Immature natural killer cell (primary cell): ENCODE measurements at places on chromosomes 16 and 17. TPM values are rescaled to one million over a fixed set of nuclear protein-coding genes. Genes with fewer than 3 reads are reported as not detected.

GRCh38 chr16:14337303-14338191 lies 266.4 kb downstream of the MRTFB start:
- no peaks in the 10 kb centered on the region for H3K27me3 ChIP-seq
- H3K27ac ChIP-seq = no peak overlapping the region
- no peak overlapping the region for H3K4me3 ChIP-seq
- no peak for DNase-seq
- H3K36me3 ChIP-seq = no peaks in the 10 kb centered on the region

Gene ZNF785
- 3.3 TPM for polyA plus RNA-seq

Gene DNAJA3
- polyA plus RNA-seq = 38.7 TPM

DNA sequence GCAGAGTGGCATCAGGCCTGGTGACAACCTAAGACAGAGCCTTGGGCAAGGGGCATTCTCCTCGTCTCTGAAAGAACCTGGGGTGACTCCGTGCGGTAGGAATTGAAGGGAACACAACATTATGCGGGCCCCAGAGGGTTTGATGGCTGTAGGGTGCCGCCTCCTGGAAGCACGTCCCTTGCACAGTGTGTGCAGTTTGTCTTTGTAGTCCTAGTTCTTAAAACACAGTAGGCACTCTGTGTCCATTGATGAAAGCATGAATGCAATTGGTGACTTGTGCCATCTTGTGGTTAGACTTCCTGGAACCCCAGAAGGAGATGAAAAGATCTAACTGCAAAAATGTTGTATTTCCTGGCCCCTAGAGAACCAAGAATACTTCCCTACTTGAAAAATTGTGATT lies 279.8 kb downstream of the UTP18 start:
- H3K4me1 ChIP-seq = no peaks in the 10 kb centered on the region
- H3K4me3 ChIP-seq = no peak overlapping the region
- H3K36me3 ChIP-seq = no peaks in the 10 kb centered on the region
- no peak for DNase-seq
- H3K27ac ChIP-seq = no peak overlapping the region
- no peaks in the 10 kb centered on the region for H3K27me3 ChIP-seq

DNA sequence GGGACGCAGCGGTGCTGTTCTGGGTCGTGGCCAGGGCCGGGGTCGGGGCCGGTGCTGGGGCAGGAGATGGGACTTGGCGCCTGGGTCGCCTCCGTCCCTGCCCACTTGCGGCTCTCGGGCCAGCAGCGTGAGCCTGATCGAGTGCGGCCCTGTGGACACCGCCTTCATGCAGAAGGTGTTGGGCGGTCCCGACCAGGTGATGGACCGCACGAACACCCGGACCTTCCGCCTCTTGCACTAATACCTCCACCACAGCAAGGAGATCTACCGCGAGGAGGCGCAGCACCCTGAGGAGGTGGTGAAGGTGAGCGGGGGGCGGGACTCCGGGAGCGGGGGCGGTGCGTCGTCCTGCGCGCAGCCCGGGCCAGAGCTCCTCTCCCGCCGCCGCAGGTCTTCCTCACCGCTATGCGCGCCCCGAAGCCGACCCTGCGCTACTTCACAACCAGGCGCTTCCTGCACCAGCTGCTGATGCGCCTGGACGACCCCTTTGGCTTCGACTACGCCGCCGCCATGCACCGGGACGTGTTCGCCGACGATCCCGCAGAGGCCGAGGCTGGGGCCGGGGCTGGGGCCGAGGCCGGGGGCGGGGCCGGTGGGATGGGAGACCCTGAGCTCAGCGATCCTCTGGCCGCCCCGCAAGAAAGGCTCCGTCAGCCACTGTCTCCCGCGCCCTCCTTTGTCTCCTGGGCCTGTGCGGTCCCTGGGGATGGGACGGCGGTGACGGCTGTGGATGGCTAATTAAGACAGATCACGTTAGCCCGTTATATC lies 4.5 kb upstream of the HSD17B1 start:
- H3K27ac ChIP-seq = no peak overlapping the region
- H3K4me1 ChIP-seq = peaks cover 13% of the 10 kb centered on the region
- H3K27me3 ChIP-seq = no peaks in the 10 kb centered on the region

Gene C16orf89
- polyA plus RNA-seq = not detected

GRCh38 chr16:20850981-20851380 lies 44.7 kb downstream of the REXO5 start:
- H3K4me1 ChIP-seq = peaks cover 3% of the 10 kb centered on the region
- no peak overlapping the region for H3K4me3 ChIP-seq
- H3K36me3 ChIP-seq = peaks cover 4% of the 10 kb centered on the region
- H3K27ac ChIP-seq = no peak overlapping the region

GRCh38 chr17:82794781-82795482 lies 43.1 kb downstream of the TBCD start:
- H3K36me3 ChIP-seq = no peaks in the 10 kb centered on the region
- no peak for DNase-seq
- H3K27me3 ChIP-seq = peaks cover 4% of the 10 kb centered on the region
- H3K4me3 ChIP-seq = no peak overlapping the region

GRCh38 chr16:87176735-87177134 lies 140.5 kb downstream of the C16orf95 start:
- H3K4me3 ChIP-seq = no peak overlapping the region
- peaks cover 5% of the 10 kb centered on the region for H3K27me3 ChIP-seq
- no peak overlapping the region for H3K27ac ChIP-seq
- H3K36me3 ChIP-seq = no peaks in the 10 kb centered on the region
- no peaks in the 10 kb centered on the region for H3K4me1 ChIP-seq

- no peaks in the 10 kb centered on the region for H3K36me3 ChIP-seq
- H3K4me1 ChIP-seq = no peaks in the 10 kb centered on the region
- no peak for DNase-seq
- no peak overlapping the region for H3K27ac ChIP-seq
Observed at GRCh38 chr17:74446551-74447500, 14.9 kb downstream of the GPRC5C start.

- no peak for DNase-seq
- H3K4me1 ChIP-seq = no peaks in the 10 kb centered on the region
- no peak overlapping the region for H3K27ac ChIP-seq
- peaks cover 2% of the 10 kb centered on the region for H3K27me3 ChIP-seq
Observed at GRCh38 chr16:76913046-76913445, 277.9 kb upstream of the MON1B start.

DNA sequence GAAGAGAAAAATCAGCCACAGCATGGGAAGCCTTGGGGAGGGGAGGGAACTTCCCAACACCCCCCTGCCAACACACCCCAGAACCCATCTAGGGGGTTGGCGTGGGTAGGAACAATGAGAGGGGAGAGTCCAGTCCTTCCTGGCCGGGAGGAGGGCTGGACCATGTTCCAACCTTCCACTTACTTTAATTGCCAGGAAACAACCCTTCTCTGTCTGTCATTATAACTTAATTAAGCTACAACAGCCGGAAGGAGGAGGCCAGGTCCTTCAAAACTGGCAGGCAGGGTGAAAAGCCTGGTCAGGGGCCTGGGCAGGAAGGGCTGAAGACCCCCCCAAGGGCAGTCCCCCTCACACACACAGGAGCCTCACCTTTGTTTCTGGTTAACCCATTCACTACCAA lies 447.0 kb downstream of the SOX9 start:
- no peak overlapping the region for H3K27ac ChIP-seq
- no peak for DNase-seq
- H3K27me3 ChIP-seq = peaks cover 3% of the 10 kb centered on the region
- H3K4me3 ChIP-seq = no peak overlapping the region

- no peaks in the 10 kb centered on the region for H3K36me3 ChIP-seq
- H3K4me1 ChIP-seq = no peaks in the 10 kb centered on the region
- peaks cover 8% of the 10 kb centered on the region for H3K27me3 ChIP-seq
- no peak overlapping the region for H3K4me3 ChIP-seq
- no peak for DNase-seq
Observed at GRCh38 chr16:50956637-50957036, 194.4 kb downstream of the SALL1 start.

DNA sequence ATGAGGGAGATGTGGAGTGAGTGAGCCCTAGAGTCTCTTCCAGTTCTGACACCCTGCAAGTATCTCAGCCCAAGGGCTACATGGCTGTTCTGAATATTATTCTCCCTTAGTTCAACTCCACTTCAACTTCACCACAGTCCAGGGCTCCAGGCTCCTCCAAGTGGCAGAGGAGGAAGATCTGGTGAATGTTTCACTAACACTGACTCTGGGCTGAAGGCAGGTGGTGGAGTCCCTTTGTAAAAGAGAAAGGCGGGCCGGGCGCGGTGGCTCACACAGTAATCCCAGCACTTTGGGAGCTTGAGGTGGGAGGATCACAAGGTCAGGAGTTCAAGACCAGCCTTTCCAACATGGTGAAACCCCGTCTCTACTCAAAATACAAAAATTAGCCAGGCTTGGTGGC lies 13.6 kb downstream of the CCDC92B start:
- H3K4me3 ChIP-seq = no peak overlapping the region
- no peaks in the 10 kb centered on the region for H3K4me1 ChIP-seq

GRCh38 chr16:87264634-87265033 lies 52.6 kb downstream of the C16orf95 start:
- no peaks in the 10 kb centered on the region for H3K4me1 ChIP-seq
- peaks cover 2% of the 10 kb centered on the region for H3K27me3 ChIP-seq
- no peaks in the 10 kb centered on the region for H3K36me3 ChIP-seq
- H3K27ac ChIP-seq = no peak overlapping the region

- H3K4me3 ChIP-seq = no peak overlapping the region
- no peaks in the 10 kb centered on the region for H3K36me3 ChIP-seq
- H3K4me1 ChIP-seq = no peaks in the 10 kb centered on the region
- peaks cover 7% of the 10 kb centered on the region for H3K27me3 ChIP-seq
Observed at GRCh38 chr16:71344315-71344905, 14.1 kb upstream of the CALB2 start.

DNA sequence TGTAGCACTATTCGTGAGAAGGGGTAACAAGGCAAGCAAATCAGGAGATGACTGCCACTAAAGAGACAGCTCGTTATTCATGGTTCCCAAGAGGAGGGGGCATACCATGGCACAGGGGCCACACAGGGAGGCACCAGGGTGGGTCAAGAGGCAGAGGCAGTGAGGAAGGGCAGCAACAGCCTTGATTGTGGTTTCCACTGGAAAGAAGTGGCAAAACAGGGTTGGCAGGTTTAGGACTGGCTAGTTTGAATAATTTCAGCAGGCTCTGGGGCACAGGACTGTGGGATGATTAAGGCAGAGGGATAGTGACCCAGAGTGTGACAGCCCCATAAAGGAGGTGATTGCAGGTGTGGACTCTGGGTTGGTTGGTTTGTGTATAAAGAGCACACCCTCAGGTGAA lies 188.9 kb downstream of the CBLN1 start:
- no peak overlapping the region for H3K27ac ChIP-seq
- H3K4me1 ChIP-seq = no peaks in the 10 kb centered on the region
- no peaks in the 10 kb centered on the region for H3K36me3 ChIP-seq
- H3K27me3 ChIP-seq = peaks cover 2% of the 10 kb centered on the region
- no peak for DNase-seq

DNA sequence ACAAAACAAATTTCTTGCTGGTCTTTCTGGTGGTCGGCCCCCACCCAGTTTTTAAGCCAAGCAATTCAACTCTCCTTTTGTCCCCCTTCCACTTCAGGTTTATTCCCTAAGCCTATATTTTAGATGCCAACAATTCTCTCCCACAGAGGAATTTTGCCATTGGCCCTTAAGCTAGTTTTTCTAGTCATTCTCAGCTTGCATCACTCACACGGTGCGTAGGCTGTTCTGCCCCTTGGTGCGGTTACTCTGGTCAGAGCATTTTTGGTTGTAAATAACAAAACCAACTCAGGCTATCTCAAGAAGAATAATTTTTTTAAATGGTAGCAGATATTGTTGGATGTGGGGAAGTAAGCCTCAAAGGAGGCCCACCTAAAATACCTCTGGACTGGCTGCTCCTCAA lies 33.7 kb upstream of the DYNLL2 start:
- H3K4me1 ChIP-seq = peaks cover 17% of the 10 kb centered on the region
- H3K4me3 ChIP-seq = no peak overlapping the region
- DNase-seq = no peak
- peaks cover 2% of the 10 kb centered on the region for H3K27me3 ChIP-seq

Gene PGP
- polyA plus RNA-seq = 10.4 TPM

Gene TOM1L1
- polyA plus RNA-seq = not detected

- DNase-seq = no peak
- H3K27ac ChIP-seq = peak overlapping the region; percentile 34
- H3K27me3 ChIP-seq = peaks cover 15% of the 10 kb centered on the region
- H3K4me3 ChIP-seq = no peak overlapping the region
- peaks cover 4% of the 10 kb centered on the region for H3K36me3 ChIP-seq
Observed at GRCh38 chr17:80696456-80696855, 151.8 kb downstream of the RPTOR start.

Gene TBC1D3B
- polyA plus RNA-seq = not detected

Gene NPIPA2
- polyA plus RNA-seq = not detected

DNA sequence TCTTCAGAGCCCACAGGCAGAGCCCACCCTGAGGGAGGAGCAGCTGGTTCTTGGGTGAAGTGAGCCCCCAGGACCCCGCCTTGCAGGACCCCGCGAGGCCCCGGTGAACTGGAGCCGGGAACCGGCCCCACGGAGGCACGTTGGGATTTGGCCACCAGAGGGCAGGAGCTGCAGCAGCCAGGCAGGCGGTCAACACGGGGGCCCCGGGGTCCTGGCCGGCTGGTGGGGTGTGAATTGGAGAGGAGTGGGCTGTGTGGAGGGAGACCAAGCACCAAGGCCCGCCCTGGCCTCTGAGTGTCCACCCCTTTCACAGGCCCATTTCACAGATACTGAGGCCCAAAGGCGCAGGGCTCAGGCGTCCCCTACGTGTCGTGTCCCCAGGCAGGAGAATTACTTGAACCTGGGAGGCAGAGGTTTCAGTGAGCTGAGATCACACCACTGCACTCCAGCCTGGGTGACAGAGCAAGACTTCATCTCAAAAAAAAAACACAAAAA lies 2.2 kb downstream of the DPEP1 start:
- peak; percentile 23 for DNase-seq
- peaks cover 4% of the 10 kb centered on the region for H3K27me3 ChIP-seq
- H3K36me3 ChIP-seq = no peaks in the 10 kb centered on the region
- H3K27ac ChIP-seq = no peak overlapping the region
- H3K4me3 ChIP-seq = no peak overlapping the region

- H3K27me3 ChIP-seq = peaks cover 16% of the 10 kb centered on the region
- H3K4me3 ChIP-seq = peak overlapping the region; percentile 54
- H3K27ac ChIP-seq = no peak overlapping the region
- DNase-seq = no peak
- H3K4me1 ChIP-seq = peaks cover 20% of the 10 kb centered on the region
- no peaks in the 10 kb centered on the region for H3K36me3 ChIP-seq
Observed at GRCh38 chr17:1606352-1606985, 22.2 kb downstream of the SLC43A2 start.

Gene LHX1
- not detected for polyA plus RNA-seq

DNA sequence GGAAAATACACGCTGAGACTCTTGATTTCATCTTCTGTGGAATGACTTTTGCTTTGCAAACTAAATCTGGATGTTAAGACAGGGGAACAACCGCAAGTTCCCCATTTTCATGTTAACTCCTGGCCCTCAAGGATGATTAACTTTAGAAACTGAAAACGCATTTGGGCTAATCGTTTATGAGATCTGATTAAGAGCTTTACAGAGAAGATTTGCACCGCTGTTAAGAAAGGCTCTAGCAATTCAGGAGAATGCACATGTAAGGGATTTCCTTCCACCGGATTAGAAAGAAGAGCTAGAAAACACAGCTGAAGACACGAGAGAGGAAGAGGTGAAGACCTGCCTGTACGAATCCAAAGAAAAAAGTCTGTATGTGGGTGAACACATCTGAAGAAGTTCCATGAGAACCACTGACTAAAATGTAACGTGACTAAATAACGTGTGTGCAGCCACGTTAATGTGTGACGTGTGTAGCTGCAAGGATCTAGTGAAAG lies 106.4 kb downstream of the YPEL2 start:
- no peaks in the 10 kb centered on the region for H3K36me3 ChIP-seq
- H3K4me3 ChIP-seq = no peak overlapping the region
- no peak overlapping the region for H3K27ac ChIP-seq
- no peak for DNase-seq
- H3K27me3 ChIP-seq = no peaks in the 10 kb centered on the region
